ENCODE measurements at places on chromosomes 13 and 19.

DNA sequence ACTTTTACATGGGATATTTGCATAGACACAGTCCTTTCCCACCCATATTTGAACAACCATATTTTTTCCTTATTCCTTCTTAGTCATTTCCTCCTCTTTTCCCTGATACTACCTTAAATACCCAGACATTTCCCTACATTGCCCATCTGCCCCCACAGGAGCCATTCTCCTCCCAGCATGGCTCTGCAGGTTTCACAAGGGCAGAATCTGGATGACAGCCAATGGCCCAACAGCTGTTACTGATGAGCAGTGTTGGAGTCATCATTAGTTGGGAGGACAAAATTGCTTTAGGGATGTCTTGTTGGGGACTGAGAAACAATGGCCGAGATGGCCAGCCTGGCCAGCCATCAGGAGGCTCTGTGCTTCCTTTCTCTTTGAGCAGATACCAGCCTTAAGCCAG is 209.5 kb downstream of the KLF5 start:
- DNase-seq, result no peak

DNA sequence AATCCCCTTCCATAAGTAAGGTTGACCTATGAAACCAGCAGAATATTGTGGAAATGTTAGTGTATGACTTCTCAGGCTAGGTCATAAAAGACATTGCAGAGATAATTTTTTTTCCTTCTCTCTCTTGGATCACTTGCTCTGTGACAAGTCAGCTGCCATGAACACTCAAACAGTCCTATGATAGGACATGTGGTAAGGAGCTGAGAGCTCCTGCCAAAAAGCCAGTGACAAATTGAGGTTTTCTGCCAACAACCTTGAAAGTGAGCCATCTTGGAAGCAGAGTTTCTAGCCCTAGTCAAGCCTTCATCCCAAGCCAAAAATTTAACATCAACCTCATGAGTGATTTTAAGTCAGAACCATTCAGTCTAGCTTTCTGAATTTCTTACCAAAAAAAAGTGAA is 270.9 kb upstream of the NBEA start:
- no peak for DNase-seq

DNA sequence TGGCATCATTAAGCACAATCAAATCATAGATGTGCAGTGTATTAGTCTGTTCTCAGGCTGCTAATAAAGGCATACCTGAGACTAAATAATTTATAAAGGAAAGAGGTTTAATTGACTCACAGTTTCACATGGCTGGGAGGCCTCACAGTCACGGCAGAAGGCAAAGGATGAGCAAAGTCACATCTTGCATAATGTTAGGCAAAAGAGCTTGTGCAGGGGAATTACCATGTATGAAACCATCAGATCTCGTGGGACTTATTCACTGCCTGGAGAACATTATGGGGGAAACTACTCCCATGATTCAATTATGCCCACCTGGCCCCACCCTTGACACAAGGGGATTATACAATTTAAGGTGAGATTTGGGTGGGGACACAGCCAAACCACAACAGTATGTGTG is 245.2 kb upstream of the DACH1 start:
- no peak for DNase-seq

- DNase-seq, result no peak
These were observed 14.0 kb downstream of the ADGRE5 start for GRCh38 chr19:14395262-14395661.

DNA sequence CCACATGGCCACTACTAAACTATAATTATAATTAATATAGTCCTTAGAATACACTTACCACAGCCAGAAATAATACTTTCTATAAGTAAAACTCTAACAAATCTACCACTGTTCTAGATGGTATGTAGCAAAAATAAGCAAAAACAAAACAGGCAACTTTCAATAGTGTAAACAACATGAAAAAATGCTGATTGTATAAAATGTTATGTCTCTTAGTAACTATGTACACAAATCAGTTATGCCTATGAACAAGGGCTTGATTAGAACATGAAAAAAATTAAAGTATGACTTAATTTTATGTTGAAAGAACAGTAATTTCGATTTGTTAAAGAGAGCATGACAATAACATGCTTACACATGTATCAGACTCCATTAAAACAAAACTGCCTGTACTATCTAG is 60.7 kb downstream of the LATS2 start:
- no peak for DNase-seq

DNA sequence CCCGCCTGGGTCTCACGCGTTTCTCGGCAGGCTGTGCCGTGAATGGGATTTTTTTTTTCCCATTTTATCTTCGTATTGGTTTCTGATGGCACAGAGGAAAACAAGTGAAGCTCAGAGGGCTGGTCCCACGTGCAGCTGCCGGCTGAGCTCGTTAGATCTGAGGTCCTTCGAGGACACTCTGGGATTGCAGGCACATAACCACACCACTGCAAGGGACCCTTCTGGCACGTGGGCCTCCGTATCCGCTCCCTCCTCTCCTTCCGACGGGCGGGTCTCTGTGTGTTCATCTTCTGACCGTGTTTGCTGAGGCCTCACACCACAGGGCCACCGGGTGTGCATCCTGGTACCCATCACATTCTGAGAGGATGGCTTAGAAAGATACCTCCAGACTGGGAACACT is 16.6 kb downstream of the CFD start:
- DNase-seq, result no peak

GRCh38 chr13:20348645-20349408 is 116.7 kb upstream of the GJB6 start:
- no peak for DNase-seq

All from hepatic stellate cell (primary cell).